ENCODE measurements at places on chromosomes 3 and 15. TPM values are rescaled to one million over a fixed set of nuclear protein-coding genes. Genes with fewer than 3 reads are reported as not detected.

Gene SNTN
- not detected for total RNA-seq

Gene EXD1
- not detected for total RNA-seq

Gene SYNM
- total RNA-seq: 71.3 TPM

- peak; percentile 74 for DNase-seq
Measured at GRCh38 chr3:197317250-197317963, 19.0 kb upstream of the DLG1 start.

DNA sequence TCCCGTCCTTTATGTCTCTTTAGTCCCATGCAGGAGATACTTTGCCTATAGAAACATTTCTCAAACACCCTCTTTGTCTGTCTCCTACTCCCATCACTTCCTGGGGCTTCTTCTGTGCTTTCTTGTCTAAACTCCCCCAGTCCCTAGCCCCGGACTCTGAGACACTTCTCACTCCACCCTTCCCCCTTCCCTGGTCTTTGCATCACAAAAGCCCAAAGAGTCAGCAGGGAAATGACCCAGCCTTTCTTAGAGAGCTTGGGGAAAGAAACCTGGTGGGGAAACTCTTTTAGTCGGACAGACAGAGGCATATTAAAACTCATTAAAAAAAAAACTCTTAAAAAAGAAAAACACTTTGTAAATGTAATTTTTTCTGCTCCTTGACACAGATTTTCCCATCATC lies 211.2 kb downstream of the TJP1 start:
- DNase-seq: no peak

- no peak for DNase-seq
Measured at GRCh38 chr3:145017959-145018358, 1046.3 kb downstream of the DIPK2A start.

DNA sequence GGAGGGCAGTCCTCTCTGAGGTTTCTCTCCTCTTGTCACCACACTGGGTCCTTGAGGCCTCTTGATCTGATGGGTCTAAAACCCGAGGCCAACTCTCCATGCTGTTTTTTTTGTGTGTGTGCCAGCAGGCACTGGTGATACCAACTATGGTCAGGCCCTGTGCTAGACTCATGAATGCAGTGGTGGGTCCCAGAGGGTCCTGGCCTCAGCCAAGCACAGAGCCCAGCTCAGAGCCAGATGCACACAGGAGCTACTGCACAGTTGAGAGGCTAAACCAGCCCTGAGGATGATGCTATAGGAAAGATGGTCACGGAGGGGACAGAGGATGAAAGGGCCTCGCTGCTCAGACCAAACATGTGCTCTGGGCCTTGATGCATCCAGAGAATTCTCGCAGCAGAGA lies 33.5 kb downstream of the RAB6B start:
- DNase-seq: no peak
